ENCODE measurements at places on chromosomes 16 and 17. TPM values are rescaled to one million over a fixed set of nuclear protein-coding genes. Genes with fewer than 3 reads are reported as not detected.
A peak's percentile ranks its signal among the peaks of the same experiment; 100 is the strongest.

DNA sequence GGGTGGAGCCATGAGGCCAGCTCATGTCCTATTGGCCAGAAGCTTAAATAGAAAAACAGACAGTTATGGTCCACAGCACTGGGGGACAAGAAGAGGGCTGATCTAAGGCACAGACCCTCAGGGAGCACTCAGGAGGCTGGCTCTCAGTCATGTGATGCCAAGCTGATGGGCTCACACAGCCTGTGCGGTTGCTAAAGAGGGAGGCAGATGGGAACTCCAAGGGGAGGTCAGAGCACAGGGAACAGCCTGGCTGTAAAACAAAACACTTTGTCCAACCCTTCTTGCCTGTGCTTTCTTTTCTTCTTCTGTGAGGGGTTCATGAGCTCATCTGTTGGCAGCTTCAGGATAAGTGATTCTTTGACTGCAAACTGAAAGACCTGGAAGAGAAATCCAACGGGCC, 27.2 kb downstream of the CNTNAP1 start:
- H3K4me3 ChIP-seq: no peak overlapping the region
- peaks cover 21% of the 10 kb centered on the region for H3K36me3 ChIP-seq
- H3K27me3 ChIP-seq: no peaks in the 10 kb centered on the region
- H3K27ac ChIP-seq: no peak overlapping the region
- H3K4me1 ChIP-seq: no peaks in the 10 kb centered on the region

GRCh38 chr17:56157845-56158244, 4.6 kb downstream of the ANKFN1 start:
- no peak overlapping the region for H3K27ac ChIP-seq
- no peaks in the 10 kb centered on the region for H3K4me1 ChIP-seq
- no peak overlapping the region for H3K4me3 ChIP-seq
- no peaks in the 10 kb centered on the region for H3K36me3 ChIP-seq

DNA sequence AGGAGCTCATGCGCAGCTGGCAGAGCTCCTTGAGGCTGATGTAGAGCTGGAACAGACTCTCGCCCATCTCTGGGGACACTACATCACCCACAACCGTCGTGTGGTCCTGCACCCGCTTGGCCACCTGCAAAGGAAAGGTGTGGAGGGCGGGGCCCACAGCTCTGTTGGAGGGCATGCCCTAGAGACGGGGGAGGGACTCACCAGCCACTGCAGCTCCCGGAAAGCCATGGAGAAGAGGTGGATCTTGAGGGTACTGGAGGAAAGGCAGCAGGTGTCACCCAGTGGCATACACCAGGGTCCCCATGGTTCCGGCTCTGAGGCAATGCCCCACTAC, 8.6 kb downstream of the UNC13D start:
- H3K36me3 ChIP-seq: no peaks in the 10 kb centered on the region
- H3K4me1 ChIP-seq: peaks cover 9% of the 10 kb centered on the region
- DNase-seq: no peak
- no peak overlapping the region for H3K27ac ChIP-seq

GRCh38 chr17:55093353-55093752, 124.8 kb downstream of the STXBP4 start:
- no peak overlapping the region for H3K4me3 ChIP-seq
- no peak for DNase-seq
- H3K27me3 ChIP-seq: no peaks in the 10 kb centered on the region
- H3K4me1 ChIP-seq: peaks cover 30% of the 10 kb centered on the region
- H3K27ac ChIP-seq: no peak overlapping the region
- no peaks in the 10 kb centered on the region for H3K36me3 ChIP-seq

- H3K27me3 ChIP-seq: no peaks in the 10 kb centered on the region
- peaks cover 19% of the 10 kb centered on the region for H3K4me1 ChIP-seq
- H3K27ac ChIP-seq: peak within 1 kb of the TSS; percentile 97
- no peaks in the 10 kb centered on the region for H3K36me3 ChIP-seq
- peak within 1 kb of the TSS; percentile 97 for H3K4me3 ChIP-seq
- peak; percentile 96 for DNase-seq
Measured at GRCh38 chr17:16217002-16217635, at the start of gene PIGL. PIGL (plus strand) TSS chr17:16217210; CDS start chr17:16217227, 17 bp downstream.

- no peak for DNase-seq
- no peaks in the 10 kb centered on the region for H3K4me1 ChIP-seq
- H3K27ac ChIP-seq: no peak overlapping the region
- no peaks in the 10 kb centered on the region for H3K36me3 ChIP-seq
- H3K4me3 ChIP-seq: no peak overlapping the region
Measured at GRCh38 chr16:69939821-69940585, 11.1 kb upstream of the CLEC18A start.

DNA sequence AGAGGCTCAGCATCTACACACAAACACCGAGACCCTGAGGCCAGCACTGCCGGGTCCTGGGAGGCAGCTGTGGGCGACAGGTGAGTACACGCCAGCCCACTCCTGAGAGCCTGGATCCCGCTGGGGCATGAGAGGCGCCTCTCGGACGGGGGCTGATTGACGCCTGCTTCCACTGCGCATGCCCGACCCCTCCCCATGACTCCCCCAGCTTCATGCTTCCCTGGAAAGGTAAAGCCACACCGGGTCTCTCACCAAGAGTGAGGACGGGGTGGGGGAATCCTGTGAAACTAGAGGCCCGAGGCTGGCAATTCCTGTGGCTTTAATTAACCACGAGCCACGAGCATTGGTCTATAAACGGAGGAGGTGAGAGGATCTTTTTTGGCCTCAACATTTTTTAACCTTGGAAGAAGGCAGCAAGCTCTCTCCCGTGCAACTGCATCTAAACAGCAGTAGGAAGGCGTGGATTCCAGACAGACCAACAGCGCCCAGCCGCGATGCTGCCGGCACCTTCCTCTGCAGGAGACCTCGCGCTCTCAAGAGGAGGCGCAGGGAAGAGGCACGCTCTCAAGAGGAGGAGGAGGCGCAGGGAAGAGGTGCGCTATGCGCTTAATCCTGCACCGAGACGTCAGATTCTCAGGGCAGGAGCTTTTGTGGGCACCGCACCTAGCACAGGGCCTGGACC, 71.8 kb upstream of the METRNL start:
- H3K27me3 ChIP-seq: no peaks in the 10 kb centered on the region
- H3K4me3 ChIP-seq: no peak overlapping the region
- no peaks in the 10 kb centered on the region for H3K36me3 ChIP-seq
- no peaks in the 10 kb centered on the region for H3K4me1 ChIP-seq
- no peak overlapping the region for H3K27ac ChIP-seq
- no peak for DNase-seq

GRCh38 chr17:17134957-17135333, 71.2 kb downstream of the PLD6 start:
- no peak for DNase-seq
- no peaks in the 10 kb centered on the region for H3K27me3 ChIP-seq
- no peak overlapping the region for H3K4me3 ChIP-seq
- no peak overlapping the region for H3K27ac ChIP-seq

DNA sequence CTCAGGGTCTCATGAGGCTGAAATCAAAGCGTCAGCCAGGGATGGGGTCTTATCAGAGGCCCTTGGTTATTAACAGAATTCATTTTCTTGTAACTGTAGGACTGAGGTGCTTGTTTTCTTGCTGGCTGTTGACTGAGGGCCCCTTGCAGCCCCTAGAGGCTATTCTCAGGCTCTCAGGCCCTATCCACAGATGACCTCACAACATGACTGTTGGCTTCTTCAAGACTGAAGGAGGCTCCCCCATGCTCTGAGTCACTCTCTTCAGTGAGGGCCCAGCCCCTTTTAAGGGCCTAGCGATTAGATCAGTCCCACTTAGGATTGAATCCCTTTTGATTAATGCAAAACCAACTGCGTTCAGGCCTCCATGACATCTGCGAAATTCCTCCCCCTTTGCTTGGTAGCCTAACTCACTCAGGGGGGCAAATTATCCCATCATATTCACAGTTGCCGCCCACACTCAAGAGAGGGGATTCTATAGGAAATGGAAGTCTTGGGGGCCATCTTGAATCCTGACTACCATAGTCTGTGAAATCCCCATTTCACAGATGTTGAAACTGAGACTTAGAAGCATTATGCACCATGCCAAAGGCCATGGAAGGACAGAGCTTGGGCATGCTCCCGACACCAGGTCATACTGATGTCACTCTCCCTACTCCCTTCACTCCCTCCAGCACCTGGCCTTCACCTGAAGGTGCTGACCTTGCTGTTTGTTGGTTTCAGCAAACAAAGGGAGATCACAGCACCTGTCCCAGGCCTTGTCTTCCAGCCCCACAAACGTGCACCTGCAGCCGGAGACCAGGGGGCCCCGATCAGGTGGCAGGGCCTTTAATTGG, 592.3 kb downstream of the MAF start:
- H3K36me3 ChIP-seq: no peaks in the 10 kb centered on the region
- no peak overlapping the region for H3K27ac ChIP-seq

GRCh38 chr17:8503807-8504206, 68.1 kb downstream of the NDEL1 start:
- peaks cover 61% of the 10 kb centered on the region for H3K36me3 ChIP-seq
- no peak overlapping the region for H3K27ac ChIP-seq
- no peaks in the 10 kb centered on the region for H3K4me1 ChIP-seq
- no peak overlapping the region for H3K4me3 ChIP-seq

DNA sequence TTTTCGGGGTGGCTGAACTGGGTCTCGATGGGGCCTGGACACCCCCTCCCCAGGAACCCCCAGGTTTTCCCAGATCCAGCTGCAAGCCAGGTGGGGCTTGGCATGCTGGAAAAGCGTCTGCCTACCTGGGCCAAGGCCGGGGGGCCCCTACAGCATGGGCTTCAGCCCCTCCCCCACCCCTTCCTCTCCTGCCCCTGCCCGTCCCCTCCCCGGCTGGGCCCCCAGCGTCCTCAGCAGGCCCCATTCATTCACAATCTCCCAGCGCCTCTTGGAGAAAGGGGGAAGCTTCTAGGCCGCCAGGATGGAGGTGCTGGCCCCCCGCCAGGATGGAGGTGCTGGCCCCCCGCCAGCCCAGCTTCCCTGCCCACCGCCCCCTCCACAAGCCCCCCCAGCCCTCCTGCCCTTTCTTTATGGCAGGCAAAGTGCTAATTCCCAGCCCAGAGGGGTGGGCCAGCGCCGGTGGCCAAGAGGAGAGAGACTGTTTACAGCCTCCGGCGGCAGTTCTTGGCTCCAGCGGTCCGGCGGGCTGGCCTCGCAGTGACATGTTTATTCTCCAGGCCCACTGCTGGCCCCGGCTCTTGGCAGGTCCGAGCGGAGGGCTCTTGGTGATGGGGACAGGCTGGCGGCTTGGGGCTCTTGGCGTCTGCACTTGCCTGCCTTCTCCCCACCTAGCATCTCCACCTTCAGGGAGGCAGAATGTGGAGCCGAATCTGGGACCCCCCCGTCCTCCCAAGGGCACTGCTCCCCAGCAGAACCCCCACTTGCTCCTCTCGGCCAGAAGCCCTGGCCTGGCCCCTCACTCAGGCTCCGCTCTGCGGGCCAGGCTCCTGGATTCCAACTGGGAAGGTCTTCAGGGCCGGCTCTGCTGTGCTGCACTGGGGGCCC, 94.4 kb upstream of the CIBAR2 start:
- no peak overlapping the region for H3K27ac ChIP-seq
- no peaks in the 10 kb centered on the region for H3K36me3 ChIP-seq
- no peaks in the 10 kb centered on the region for H3K27me3 ChIP-seq
- no peak for DNase-seq
- H3K4me1 ChIP-seq: peaks cover 9% of the 10 kb centered on the region

- H3K27ac ChIP-seq: peak overlapping the region; percentile 65
- H3K4me3 ChIP-seq: peak overlapping the region; percentile 47
- H3K36me3 ChIP-seq: no peaks in the 10 kb centered on the region
- no peaks in the 10 kb centered on the region for H3K27me3 ChIP-seq
- peaks cover 14% of the 10 kb centered on the region for H3K4me1 ChIP-seq
Measured at GRCh38 chr16:87493608-87494280, 920 bp upstream of the ZCCHC14 start.

DNA sequence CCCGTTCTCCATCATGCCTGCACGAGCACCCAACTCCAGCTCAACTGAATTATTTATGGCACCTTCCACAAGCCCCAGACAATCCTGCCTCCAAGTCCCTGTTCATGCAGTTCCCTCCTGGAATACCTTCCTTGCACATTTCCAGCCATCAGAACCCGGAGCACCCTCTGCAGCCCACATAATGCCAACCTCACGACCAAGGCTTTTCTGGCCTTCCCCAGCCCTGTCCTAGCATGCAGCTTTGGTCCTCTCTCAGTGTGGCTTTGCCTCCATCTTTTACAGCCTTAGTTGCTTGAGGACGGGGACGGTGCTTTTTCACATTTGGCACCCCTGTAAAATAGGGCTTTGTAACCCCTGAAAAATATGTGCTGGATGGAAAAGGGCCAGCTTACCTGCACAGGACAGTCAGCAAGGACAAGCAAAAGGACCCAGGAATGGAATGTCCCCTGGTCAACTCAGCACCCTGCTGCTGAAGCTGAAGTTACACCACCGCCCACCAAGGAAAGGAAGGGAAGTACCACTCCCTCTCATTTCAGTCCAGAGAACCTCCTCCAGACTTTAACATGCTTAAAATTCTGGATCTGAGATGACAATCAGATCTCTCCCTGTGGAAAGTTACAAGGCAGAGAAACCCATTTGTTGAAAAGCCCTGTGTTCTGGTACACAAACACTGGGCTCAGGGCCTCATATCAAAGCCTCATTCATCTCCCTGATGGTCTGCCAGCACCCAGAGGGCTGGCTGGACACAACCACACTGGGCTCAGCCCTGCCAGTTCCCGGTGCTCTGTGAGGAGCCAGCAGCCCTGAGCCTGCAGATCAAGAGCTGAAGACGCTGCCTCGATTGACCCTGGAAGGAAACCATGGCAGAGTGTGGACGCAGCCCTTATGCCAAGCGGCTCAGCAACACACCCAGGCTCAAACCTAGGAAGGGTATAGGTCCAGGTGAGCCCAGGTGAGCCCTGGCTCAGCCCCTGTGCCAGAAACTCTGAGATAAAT, 2.9 kb downstream of the SLC39A11 start:
- H3K4me1 ChIP-seq: peaks cover 7% of the 10 kb centered on the region
- no peaks in the 10 kb centered on the region for H3K27me3 ChIP-seq
- H3K27ac ChIP-seq: no peak overlapping the region
- H3K36me3 ChIP-seq: no peaks in the 10 kb centered on the region

- no peak for DNase-seq
- H3K4me3 ChIP-seq: no peak overlapping the region
- H3K36me3 ChIP-seq: no peaks in the 10 kb centered on the region
- H3K27me3 ChIP-seq: no peaks in the 10 kb centered on the region
- no peak overlapping the region for H3K27ac ChIP-seq
Measured at GRCh38 chr16:27364493-27365141, 37.4 kb upstream of the IL21R start.

- no peak for DNase-seq
- H3K27ac ChIP-seq: no peak overlapping the region
- H3K4me3 ChIP-seq: no peak overlapping the region
- no peaks in the 10 kb centered on the region for H3K4me1 ChIP-seq
- H3K27me3 ChIP-seq: no peaks in the 10 kb centered on the region
- H3K36me3 ChIP-seq: no peaks in the 10 kb centered on the region
Measured at GRCh38 chr16:65342231-65342866, 220.5 kb upstream of the CDH11 start.

Gene GDPD1
- 2.6 TPM for total RNA-seq

Gene CD300H
- not detected for total RNA-seq

Gene PPP1R1B
- total RNA-seq: 8.2 TPM

Gene CMTM2
- not detected for total RNA-seq

Gene MYH1
- 0.46 TPM for total RNA-seq

Measured in A673 (cell line).